Fibroblast of villous mesenchyme (primary cell): ENCODE measurements at places on chromosomes 13 and 19.

DNA sequence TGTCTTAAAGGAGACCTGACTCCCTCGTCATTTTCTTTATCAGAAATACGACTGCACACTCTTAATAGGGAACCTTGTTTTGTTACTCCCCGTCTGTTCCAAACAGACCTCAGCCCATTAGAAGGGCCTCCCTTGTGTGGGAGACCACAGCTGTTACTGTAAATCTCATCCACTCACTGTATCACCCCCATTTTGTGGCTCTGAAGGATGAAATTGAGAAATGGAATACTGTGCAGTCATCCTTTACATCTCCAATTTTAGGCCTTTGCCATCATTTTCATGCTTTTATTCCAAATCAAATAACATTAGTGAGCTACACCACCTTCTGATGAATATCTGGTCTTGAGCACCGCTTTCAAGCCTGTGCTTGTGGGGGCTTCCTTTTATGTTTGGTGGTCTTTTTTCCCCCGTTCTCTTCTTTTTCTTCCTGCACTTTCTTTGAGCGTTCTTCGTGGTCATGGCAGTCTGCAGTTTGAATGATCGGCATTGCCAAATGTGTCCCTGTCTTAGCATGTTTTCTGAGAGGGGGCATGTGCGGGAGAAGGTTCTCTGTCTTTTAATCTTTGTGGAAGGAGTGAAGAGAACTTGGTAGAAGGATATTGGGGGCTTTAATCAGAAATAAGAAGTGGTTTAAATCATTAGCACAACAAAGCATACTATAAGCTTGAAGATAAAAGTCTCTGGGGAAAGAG is 65.8 kb downstream of the GGACT start:
- DNase-seq = no peak

- peak; percentile 71 for DNase-seq
Measured at GRCh38 chr13:75405976-75406703, 75.8 kb downstream of the TBC1D4 start.

GRCh38 chr19:17214508-17215126 is 540 bp upstream of the USE1 start:
- no peak for DNase-seq

- no peak for DNase-seq
Measured at GRCh38 chr19:4268816-4269430, 10.1 kb upstream of the SHD start.

- no peak for DNase-seq
Measured at GRCh38 chr13:51714663-51715168, 89.2 kb downstream of the DHRS12 start.

DNA sequence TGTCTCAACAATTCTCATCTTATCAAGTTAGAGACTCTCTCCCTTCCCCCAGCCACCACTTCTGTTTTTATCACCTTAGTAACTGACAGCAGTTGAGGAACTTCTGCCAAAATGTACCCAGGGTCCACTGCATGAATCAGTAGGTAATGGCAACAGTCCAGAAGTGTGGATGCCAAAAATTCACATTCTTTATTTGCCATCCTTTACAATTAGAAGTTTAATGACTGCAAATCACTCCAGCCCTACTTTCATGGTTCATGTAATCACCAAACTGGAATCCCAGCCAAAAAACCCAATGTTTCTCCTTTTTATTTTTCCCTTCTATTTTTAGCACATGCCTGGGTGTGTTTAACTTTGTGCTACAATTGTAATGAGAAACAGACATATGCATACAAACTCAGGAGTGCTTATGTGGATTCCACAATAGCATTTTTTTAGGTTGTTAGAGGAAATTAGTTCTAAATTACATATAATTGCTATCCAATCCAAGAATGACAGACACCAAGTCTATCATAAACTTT is 243.5 kb downstream of the RGCC start:
- peak; percentile 69 for DNase-seq

DNA sequence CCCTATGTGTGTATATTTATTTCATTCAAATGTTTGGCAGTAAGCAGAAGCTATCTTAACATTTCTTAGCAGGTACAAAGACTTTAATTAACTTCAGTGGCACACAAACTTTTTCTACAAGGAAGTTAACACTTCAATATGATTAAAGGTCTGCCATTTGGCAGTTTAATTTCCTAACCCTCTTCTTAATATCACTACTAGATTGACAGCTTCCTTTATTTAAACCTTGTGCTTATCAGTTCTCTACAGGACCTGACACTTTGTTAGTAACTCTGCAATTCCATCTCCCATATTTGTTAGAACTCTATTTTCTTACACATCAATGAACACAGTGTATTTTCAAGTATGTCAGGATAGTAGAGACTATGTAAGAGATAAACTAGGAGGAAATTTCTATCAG is 152.4 kb upstream of the ATXN8OS start:
- DNase-seq = no peak

GRCh38 chr19:1136621-1137317 is 33.0 kb downstream of the GPX4 start:
- no peak for DNase-seq

DNA sequence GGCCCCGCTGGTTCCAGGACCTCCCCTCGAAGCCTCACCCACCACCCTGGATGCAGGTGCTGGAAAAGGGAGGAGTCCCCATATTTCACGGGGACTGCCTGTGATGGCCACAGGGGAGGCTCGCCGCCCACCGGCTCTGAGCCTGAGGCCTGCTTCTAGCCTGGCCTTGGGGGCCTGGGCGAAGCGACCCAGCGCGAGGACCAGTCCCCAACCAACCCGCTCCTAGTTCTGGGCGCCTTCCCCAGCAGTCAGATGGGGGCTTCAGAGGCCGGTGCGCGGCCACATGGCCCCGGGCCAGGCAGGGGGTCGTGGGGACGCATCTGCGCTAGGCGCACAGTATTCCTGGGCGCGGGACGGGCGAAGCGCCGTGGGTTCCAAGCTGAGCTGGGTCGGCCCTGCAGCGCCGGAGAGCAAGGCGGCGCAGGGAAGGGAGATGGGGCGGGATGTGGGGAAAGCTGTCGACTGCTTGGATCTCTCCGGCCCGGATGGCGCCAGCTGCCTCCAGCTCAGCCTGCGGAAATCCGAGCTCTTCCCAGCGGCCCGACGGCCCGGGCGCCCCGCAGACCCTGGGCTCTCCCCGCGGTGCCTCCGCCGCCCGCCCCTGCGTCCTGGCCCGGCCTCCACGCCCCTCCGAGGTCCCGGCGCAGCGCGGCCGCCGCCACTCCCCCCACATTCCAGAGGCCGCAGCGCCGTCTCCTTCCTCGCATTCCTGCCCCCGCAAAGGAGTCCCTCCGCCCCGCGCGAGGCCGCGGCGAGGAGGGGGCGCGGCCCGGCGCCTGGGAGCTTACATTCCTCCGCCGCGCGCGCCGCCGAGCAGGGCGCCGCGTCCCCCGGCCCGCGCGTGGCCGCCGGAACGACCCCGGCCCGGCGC is at the start of gene WTIP:
Gene WTIP, plus strand, starts transcription at position 788 of the 871 bp plus-strand sequence. CDS start 217 bp downstream, outside the sequence.
- DNase-seq = peak; percentile 89

GRCh38 chr19:47598407-47599349 is 10.3 kb upstream of the BICRA start:
- peak; percentile 97 for DNase-seq

- no peak for DNase-seq
Measured at GRCh38 chr13:37390735-37391134, 207.8 kb downstream of the POSTN start.

DNA sequence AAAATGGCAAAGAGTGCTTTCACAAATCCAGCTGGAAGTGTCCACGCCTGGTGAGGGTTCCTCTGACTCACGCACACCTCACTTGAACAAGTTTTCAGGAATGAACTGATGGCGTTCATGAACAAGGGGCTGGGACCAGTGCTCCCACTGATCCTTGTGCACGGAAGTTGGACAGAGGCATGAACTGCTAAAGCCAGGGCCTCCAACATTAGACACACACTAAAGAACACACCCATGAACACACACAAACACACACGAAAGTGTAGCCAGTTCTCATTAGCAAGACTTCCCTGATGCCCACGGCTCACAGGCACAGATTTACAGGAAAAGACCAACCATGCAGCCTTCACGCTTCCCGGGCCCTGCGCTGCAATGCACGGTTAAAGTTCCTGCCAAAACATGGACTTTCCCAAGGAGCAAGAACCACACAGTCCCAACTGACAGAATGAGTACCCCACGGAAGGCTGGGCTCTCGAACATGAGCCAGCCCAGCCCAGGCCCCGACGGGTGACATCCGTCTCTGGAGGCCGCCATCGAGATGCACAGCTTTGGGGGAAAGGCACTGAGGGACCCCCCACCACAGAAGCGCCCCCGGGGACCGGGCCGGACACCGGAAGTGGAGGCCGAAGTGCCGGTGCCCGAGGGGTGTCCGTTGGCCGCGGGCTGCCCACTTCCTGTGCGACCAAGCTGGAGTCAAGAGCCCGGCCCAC is 808 bp downstream of the DNMT1 start:
- peak; percentile 29 for DNase-seq

DNA sequence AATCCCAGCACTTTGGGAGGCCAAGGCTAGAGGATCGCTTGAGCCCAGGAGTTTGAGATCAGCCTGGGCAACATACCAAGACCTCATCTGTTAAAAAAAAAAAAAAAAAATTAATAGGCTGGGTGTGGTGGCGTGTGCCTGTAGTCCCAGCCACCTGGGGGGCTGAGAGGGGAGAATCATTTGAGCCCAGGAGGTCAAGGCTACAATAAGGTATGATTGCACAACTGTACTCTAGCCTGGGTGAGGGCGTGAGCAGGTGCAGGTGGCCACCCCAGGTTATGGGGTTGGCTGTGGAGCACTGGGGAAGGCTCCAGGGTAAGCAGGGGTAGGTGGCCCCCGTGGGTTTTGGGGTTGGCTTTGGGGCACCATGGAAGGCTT is 33.9 kb downstream of the MCF2L start:
- DNase-seq = no peak

- DNase-seq = no peak
Measured at GRCh38 chr19:5039642-5040543, 71.0 kb downstream of the KDM4B start.

DNA sequence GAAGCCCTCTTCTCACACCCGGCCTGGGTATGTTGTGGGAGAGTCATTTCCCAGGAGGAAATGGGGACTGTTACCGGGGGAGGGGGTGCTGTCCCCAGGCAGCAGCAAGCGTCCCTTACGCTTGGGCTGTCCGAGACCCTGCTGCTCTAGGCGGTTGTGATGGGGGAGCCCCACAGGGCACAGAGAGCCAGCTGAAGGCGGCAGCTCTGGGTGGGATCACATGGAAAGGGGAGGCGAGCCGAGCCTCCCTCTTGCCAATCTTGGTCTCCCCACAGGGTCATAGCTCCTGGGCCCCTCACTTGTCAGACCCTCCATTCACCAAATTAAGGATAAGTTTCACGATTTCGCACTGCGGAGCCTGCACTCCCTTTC is 22.0 kb downstream of the EPN1 start:
- no peak for DNase-seq

DNA sequence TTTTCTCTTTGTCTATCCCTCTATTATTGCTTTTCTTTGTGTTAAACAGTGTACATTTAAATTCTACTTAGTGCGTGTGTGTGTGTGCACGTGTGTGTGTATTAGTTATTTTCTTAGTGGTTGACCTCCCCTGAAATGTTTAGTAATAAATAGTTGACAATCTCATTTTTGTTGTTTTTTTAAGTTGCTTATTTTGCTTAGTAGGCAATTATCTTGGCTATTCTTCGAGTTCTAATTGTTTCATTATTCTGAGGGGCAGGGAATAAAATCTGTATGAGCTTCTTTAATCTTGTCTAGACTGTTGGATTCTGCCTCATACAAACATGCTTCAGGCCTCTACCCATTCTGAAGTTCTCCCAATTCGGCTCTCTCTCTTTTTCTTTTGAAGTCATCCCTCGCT is 1169.0 kb upstream of the ATXN8OS start:
- no peak for DNase-seq

- DNase-seq = no peak
Measured at GRCh38 chr19:30637926-30638325, 265.7 kb downstream of the ZNF536 start.

DNA sequence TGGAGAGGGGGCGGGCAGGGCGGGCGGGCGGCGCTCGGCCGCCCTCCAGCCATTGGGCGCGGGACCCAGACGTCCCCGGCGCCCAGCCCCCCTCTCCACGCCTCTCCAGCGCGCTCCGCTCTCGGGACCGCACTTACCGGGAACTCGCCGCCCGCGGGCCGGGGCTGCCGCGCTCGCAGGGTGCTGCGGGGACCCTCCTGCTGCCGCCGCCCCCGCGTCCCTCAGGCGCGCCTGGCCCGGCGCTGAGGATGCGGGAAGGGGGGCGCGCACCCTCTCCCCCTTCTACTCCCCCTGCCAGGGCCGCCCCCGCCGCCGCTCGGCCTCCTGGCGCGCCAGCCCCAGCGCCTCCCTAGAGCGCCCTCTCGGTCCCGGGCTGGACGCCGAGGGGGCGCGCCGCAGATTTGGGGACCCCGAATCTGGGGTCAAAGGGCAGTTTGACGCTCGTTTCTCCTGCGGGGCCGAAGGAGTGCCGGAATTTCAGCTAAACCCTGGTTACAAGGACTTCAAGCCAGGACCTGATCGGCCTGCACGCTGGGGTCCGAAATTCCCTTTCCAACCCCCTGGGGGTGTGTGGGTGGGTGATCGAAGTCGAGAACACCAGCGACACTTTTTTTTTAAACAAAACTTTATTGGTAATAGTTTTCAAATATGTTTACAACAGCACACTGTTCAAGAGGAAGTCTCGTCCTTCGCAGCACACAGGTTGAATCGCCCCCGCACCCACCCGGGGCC is 696 bp upstream of the SAMD1 start:
- peak; percentile 59 for DNase-seq

- DNase-seq = peak; percentile 38
Measured at GRCh38 chr13:39370554-39370953, 232.4 kb downstream of the LHFPL6 start.

DNA sequence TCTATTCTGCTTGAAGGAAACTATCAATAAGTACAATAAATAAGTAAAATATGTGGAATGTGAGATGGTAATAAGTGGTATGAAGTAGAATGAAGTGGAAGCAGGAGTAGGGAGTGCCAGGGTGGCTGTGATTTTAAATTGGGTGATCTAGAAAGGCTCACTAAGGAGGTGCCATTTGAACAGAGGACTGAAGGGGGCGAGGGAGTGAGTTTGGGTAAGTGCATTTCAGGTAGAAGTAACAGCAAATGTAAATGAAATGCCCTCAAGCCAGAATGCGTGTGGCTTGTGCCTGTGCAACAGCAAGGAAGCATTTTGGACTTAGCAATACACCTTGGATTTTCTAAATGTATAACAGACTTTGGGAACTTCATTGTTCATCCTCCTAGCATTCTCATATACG is 77.1 kb downstream of the CCNA1 start:
- DNase-seq = no peak

- no peak for DNase-seq
Measured at GRCh38 chr13:25848812-25849745, 202.7 kb downstream of the SHISA2 start.

GRCh38 chr13:32496599-32497160 is 41.9 kb downstream of the N4BP2L2 start:
- no peak for DNase-seq

DNA sequence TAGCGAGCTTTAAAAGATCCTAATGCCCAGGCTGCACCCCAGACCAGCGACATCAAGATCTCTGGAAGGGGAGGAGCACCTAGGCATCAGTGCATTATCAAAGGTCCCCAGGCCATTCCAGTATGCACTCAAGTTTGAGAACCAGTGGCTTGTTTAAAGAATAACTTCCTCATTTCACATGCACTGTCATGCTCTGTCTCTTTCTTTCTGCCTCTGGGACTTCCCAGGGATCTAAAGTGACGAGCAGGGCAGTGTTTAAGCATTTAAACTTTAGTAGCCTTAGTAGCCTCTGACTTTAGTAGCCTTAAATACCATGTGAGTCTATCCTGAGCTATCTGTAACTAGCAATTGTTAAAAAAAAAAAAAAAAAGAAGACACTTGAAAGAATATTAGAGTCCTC is 8.9 kb upstream of the FARP1 start:
- no peak for DNase-seq

- DNase-seq = no peak
Measured at GRCh38 chr19:17339088-17339741, 1.9 kb downstream of the GTPBP3 start.
